ENCODE measurements at places on chromosomes 4 and X.

- no peak for DNase-seq
These were observed 4.5 kb upstream of the PDE6B start for GRCh38 chr4:620851-621261.

- DNase-seq: no peak
These were observed 121.4 kb downstream of the SPRY1 start for GRCh38 chr4:123517971-123518370.

DNA sequence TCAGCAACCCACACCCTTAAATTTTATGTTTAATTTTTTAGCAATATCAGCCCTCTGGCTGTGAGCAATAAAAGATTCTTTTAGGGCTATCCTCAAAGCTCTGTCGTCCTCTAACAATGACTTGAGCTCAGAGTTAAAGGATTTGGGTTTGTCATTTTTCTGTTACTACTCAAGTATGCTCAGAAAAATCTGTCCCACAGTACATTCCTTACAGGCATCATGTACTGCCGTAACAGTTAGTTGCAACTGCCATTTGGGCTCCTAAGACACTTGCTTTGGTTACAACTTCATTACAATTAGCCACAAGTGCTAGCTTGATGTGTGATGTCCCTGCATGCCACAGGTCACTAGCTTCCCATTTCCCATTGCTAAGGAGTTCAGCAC lies 33.2 kb downstream of the COQ2 start:
- DNase-seq: no peak

GRCh38 chrX:51803833-51804232 lies 60.6 kb downstream of the GSPT2 start:
- no peak for DNase-seq

DNA sequence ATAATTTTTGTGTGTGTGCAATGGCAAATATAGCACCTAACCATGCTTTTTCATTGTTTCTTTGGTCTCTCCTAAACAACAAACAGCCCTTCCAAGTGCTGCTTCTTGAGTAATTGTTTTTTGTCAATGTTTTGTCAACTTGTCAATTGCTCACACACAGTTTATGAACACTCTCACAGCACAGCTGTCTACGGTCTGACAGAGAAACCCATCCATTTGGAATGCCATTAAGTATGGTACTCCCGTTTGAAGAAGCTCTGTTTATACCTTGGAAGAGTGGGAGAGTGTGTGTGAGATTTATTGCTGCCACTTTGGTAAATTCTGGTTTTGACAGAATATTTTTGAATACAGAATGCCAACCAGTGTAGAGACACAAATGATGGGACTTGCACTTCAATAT lies 254.6 kb downstream of the LDB2 start:
- DNase-seq: no peak

DNA sequence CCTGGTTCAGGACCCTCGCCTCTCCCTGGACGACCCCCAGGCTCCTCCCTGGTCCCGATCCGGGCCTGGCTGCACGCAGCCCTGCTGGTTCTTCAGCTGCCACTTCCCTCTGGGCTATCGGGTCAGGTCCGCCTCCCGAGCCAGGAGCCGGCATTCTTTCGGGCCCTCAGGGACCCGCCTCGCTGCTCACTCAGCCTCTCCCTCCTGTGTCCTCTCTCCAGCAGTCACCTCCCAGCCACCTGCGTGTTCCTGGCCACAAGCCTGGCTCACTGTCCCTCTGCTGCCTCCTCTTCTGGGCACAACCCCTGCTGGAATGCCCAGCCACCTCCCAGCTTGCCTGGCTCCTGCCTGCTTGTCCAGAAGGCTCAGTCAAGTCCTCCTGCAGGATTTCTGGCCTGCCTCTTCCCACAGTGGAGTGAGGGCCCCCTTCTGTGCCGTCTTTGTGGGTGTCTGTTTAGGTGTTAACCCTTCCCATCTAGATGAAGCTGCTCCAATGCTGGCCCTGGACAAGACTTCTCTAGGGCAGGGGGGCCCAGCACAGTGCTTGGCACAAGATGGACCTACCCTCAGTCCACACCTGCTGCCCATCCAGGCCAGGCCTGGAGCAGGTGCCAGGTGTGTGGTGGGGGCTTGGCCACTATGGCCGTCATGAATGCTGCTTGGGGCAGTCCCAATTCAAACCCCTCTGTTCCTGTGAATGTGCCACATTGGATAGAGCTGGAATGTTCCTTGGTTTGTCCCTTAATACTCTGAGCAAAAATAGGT lies 2.2 kb downstream of the WFS1 start:
- no peak for DNase-seq

DNA sequence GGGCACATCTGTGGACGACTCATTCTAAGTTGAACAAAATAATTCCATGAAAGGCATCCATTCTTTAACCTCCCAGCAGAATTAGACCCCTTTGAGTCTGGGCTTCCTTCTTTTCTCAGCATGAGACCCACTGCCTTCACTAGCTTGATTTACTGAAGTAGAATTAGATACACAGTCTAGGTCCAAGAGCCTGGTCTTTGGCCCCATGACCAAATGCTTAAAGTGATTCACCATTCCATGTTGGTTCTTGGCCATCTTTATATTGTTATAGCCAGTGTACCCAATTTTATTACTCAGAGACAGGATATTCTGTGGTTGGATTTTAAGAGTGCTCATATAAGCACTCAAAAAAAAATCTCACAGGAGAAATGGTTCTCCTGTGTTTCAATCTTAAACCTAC lies 155.3 kb upstream of the GPC4 start:
- no peak for DNase-seq

DNA sequence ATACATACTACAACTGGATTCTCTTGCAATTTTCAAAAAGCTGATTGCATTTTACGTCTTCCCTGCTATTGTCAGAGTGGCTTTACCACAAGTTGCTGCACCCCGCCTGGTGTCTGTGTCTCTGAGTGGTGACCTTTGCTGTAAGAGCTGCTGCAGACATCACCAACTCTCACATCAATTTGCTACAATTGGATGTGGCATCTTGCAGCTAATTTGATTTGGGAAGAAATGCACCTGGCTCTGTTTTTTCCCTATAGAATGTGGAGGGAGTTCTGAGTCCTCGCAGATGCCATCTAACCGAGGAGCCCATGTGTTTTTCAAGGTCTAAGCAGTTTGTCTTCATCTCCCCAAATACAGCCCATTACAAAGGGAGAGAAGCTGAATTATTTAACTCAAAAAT lies 73.8 kb upstream of the PHOX2B start:
- no peak for DNase-seq

GRCh38 chr4:172270397-172270796 lies 457.2 kb downstream of the GALNTL6 start:
- DNase-seq: no peak

DNA sequence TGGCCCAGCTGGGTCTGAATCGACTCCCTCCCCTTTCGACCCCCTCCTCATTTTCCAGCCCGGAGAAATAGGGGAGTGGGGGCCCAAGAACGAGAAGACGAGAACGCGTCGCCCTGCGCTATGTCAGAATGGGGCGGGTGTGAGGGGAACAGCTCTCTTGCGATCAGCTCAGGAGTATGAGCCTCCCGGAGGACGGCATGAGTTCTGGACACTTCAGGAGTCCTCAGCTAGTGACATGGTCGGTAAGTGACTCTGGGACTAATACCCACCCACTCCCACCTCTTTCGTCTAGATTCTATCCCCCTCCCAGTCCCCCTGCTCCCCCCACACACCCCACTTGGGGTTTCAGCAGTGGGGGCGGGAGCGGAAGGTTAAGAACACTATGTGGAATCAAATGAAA lies 944 bp downstream of the KLF8 start:
- DNase-seq: no peak

DNA sequence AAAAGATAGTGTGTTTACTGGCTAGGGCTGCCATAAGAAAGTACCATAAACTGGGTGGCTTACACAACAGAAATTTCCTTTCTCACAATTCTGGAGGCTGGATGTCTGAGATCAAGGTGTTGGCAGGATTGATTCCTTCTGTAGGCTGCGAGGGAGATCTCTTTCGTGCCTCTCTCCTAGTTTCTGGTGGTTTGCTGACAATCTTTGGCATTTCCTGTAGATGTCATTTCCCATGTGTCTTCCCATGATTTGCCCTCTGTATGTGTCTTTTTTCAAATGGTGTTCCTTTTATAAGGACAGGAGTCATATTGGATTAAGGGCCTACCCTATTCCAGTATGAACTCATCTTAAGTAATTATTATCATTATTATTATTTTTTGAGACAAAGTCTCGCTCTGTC lies 27.9 kb upstream of the LCORL start:
- DNase-seq: no peak

DNA sequence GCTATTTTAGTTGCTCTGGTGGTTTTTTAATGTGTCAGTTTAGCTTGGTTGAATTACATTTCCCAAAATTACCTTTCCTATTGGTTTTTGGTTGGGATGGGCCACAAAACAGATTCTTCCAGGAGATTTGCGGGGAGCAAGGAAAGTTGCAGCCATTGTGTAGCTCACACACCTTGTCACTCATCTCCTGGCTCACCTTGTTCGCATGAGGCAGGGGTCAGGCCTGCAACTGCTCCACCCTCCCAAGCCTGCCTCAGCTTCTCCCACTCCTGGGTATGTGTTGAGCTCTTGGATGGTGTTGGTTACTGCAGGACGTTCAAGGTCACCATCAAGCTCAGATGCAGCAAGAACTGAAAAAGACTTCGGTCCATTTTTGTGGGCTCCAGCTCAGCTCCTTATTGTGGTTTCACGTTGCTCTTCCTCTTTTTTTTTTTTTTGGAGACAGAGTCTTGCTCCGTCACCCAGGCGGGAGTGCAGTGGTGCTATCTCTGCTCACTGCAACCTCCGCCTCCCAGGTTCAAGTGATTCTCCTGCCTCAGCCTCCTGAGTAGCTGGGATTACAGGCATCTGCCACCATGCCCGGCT lies 95.6 kb upstream of the METTL14 start:
- DNase-seq: peak; percentile 52

DNA sequence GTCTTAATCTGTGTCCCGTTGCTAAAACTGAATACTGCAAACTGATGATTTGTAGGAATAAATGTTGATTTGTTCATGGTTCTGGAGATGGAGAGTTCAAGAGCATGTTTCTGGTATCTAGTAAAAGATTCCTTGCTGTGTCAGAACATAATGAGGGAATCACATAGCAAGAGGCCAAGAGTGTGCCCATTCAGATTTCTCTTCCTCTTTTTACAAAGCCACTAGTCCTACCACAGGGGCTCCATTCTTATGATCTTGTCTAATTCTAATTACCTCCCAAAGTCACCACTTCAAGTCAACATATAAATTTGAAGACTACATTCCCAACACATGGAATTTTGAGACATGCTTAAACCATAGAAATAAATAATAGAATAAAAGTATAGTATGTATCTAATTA lies 608.8 kb upstream of the EPHA5 start:
- DNase-seq: no peak

DNA sequence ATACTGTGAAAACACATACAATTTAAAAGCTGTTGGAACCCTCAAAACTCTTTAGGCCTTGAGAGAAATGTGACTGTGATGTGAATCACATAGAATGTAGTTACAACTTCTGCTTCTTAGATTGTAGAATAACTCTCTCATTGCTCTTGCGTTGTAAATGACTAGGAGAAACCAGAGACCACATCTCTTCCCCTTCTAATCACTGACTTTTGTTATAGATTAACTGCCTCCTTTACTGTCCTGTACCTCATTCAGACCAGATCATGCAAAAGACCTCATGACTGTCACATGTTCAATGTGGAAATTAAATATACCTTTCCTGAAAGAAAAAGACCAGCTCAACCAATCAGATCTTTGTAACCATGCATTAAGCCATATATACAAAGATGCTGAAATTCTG lies 43.2 kb upstream of the NEIL3 start:
- DNase-seq: no peak

- DNase-seq: peak; percentile 43
These were observed 22.8 kb downstream of the MSN start for GRCh38 chrX:65690057-65690855.

DNA sequence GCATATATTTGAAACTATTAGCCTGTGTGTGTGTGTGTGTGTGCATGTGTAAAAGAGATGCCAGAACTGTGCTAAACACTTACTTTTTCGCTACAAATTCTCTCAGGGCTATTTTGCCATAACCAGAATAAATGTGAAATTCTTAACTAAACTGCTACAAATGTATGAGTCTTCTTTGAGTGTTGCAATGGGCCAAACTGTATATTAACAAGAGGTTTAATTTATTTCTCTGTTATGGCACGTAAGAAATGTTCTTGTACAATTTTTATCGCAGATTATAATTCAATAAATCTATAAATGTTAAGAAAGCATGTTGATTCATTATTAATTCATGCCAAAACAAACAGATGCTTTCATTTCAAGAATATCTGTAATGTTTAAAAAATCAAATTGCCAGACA lies 454.5 kb upstream of the PCDH7 start:
- no peak for DNase-seq

DNA sequence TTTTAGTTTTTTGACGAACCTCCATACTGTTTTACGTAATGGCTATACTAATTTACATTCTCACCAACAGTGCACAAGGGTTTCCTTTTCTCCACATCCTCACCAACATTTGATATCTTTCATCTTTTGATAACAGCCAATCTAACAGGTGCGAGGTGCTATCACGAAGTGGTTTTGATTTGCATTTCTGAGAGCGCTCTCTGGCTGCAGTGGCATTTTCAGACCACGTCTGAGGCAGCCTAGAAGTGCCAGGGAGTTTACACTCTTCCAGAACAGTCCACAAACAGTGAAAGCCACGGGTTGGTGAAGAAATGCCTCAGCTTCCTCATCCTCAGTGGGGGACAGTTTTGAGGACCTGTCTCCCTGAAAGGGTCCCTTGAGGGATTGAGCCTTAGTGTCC lies 471.0 kb downstream of the BCOR start:
- no peak for DNase-seq

DNA sequence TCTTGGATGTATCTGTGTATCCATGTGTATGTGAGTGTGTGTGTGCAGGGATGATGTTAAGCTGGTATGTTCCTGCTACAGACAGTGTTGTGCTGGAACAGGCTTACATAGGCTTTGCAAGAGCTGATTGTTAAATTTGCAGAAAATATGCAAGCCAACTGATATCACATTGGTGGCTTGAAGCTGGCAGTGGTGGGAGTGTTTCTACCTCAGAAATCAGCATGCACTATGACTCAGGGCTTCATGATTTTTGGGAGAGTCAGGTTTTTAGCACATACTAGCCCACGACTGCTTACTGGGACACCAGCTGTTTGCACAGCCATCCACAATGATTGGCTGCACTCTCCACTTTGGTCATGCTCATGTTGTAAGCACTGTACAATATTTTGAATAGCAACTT lies 261.8 kb downstream of the DHX15 start:
- no peak for DNase-seq

DNA sequence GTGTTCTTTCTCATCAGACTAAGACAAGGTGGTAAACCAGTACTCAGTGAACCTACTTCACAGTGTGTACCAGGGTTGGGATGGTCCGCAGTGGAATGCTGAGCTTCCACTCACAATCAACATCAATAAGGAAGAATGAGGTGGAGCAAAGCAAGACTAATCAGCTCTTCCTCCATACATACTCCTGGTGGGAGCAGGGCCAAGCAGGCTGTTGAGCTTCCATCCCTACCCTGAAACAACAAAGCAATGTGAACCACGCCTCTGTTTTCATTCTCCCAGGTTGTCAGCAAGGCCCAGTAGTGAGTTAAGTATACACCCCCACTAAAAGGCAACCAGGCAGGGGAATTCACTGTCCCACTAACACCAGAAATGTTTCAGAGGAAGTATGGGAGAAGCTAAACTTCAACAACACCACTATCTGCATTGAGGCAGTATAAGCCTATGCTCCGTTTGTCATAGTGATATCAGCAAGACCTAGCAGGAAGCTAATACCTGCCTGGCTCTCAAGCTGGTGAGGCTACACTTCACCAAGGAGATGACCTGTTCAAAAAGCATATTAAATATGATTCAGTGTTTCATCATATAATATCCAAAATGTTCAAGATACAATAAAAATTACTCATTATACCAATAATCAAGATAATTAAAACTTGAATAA lies 109.5 kb downstream of the DDX60 start:
- DNase-seq: no peak

- no peak for DNase-seq
These were observed 374.1 kb upstream of the MAD2L1 start for GRCh38 chr4:120440730-120441129.
